Ureter (tissue), 1 donor: ENCODE measurements at places on chromosomes 7 and 10. TPM values are rescaled to one million over a fixed set of nuclear protein-coding genes. Genes with fewer than 3 reads are reported as not detected.

DNA sequence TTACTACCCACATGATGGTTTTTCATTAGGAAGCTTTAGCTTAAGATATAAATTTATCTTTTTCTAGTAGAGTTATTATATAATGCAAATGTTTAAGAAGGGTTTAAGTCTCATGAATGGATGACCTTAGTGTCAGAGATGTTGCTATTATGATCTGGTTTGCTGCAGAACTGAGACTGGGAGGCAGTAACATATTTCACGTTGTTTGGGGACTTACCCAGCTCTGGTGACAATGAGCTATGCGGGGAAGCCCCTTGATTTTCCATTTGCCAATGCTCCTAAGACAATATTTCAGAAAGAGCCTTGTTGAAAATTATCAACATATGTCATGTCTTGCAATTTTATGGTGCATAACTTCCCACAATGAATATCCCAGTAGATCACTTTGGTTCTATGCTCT is 754.6 kb downstream of the REEP3 start:
- DNase-seq = no peak

GRCh38 chr10:131142517-131143380 is 168.8 kb downstream of the TCERG1L start:
- no peak for DNase-seq

- DNase-seq = no peak
These were observed 185.7 kb downstream of the GRID1 start for GRCh38 chr10:86180861-86181260.

DNA sequence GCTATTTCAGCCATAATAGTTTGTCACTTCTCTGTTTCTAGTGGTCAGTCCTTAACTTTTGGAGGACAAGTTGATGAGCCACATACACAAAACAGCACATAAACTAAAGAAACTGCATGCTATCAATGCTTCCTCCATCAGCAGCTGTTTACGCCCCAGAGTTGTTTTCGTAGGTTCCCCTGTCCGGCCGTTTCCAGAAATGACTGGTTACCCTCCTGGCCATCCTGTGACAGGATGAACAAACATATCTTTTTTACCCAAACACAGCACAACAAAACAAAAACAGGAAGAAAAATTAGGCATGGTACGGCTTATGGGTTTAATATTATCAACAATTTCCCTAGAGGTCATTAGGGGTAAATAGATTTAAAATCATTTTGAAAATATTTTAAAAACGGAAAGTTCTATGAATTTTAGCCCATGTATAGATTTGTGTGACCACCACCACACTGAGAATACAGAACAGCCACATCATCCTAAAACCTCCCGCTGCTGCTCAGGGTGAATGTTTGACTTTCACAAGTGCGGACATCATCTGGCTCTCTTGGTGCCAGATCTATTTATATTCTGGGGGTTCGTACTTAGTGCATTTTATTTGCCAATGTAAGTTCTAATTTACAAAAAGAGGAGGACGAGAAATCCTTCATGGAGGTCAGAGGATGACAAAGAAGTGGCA is 74.8 kb downstream of the HIPK2 start:
- DNase-seq = no peak

- no peak for DNase-seq
These were observed 9.4 kb downstream of the ABCB5 start for GRCh38 chr7:20624666-20625385.

- DNase-seq = no peak
These were observed 63.0 kb downstream of the MINDY3 start for GRCh38 chr10:15797346-15797745.

- no peak for DNase-seq
These were observed 620 bp downstream of the BET1 start for GRCh38 chr7:94003446-94004023.

DNA sequence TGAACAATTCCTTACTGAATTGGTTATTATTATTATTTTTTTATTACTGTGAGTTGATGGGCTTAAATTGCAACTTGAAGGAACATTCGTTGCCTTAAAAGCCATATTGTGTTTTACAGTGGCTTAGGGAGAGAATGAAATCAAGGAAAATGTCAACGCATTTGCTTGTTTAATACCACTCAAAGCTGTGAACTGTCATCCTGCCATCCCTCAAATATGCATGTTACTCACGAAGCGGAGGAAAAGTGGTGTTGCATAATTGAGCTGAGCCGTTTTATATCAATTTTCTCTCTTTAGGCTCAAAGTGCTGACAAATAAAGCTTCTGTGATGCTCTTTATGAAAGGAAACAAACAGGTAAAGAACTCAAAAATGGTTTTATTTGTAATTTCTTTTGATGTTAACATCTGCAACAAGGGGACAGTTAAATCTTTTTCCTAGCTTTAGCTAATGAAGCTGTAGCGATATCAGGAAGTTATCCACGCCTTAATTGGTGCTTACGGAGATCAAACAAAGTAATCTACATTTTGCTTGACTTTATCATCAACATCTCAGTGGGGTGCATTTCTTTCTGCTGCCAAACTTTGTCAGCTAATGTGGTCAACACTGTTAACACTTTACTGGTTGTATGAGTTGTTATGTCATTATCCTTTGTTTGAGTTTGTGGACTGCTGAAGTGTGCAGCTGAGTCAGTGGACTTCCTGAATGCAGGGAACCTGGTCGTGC is 33.1 kb downstream of the GLRX3 start:
- no peak for DNase-seq

GRCh38 chr10:80699602-80700039 is 161.9 kb downstream of the SH2D4B start:
- peak; percentile 83 for DNase-seq

- no peak for DNase-seq
These were observed 235.0 kb downstream of the CCDC7 start for GRCh38 chr10:32680803-32681557.

DNA sequence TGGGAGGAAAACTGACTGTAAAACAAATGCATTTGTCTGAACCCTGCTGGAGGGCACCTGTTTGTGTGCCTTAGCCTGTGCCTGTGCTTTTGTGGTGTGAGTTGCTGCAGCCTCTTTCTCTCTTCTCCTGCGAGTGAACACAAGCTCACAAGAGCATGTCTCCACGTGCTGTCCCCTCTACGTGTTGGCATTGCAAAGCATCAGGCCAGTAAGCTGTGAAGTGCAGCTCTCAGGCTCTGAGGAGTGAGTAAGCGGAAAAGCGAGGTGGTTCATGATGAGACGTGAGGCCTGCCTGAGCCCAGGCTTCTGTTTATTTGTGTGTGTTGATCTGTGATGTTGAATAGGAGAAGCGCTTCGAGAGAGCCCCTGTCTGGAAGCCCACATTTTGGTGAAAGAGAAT is 85.6 kb upstream of the PDCD4 start:
- no peak for DNase-seq

DNA sequence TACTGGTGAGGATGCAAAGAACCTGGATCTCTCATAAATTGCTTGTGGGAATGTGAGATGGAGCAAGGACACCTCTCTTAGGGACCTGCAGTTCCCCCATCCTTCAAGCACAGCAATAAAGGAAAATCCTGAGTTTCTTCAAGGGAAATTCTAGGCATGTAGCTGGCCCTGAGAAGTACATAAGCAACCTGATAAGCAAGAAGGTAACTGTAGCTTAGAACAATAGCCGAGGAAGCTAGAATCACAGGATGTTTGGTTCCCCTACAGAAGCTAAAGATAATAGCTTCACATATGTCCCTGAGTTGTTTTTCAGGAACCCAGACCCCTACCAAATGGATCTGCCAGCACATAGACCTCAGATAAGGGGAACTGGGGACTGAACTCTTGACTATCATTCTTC is 11.6 kb upstream of the UPP1 start:
- DNase-seq = no peak

GRCh38 chr10:59079386-59080226 is 96.8 kb upstream of the PHYHIPL start:
- no peak for DNase-seq

- DNase-seq = peak; percentile 63
These were observed 5.7 kb downstream of the PLCE1 start for GRCh38 chr10:93999401-93999851.

- no peak for DNase-seq
These were observed 177.2 kb downstream of the SEC23IP start for GRCh38 chr10:120069700-120070099.

DNA sequence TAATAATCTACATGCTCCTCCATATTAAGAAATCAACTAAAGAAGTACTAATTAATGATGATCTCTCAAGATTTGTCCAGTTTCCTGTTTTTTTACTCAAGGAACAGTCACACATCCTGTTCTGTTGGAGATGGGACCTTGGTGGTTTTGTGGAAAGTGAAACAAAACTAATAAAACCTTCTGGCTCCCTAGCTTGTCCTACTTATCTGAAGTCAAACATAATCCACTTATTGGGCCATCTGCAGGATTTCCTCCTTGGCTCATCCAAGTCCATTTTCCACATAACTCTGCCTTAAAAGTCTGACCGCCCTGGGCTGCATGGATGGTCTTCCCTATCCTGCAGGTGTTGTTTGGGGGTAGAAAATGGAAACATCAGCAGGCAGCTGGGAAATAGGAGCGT is 39.4 kb upstream of the TARP start:
- DNase-seq = no peak

GRCh38 chr10:113823389-113823788 is 30.5 kb downstream of the DCLRE1A start:
- DNase-seq = no peak

DNA sequence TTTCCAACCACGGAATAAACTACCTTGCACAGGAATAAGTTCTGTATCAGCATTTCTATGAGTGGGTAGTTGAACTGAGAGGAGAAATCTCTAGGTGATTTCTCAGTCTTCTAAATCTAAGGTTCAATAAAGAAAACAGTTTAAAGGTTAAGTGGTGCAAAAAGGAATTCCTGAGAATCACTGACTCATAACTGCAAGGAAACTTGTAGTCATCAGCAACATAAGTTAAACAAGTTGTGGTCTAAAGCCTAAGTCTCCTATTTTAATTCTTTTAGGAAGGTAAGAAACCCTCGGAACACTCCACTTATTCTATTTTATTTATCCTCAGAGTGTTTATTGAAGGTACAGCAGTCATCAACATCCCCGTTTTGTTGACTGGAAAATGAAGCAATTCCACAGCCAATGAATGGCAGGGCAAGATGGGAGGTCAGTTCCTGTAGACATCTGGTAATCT is 92.4 kb upstream of the PIK3CG start:
- DNase-seq = no peak

GRCh38 chr7:86773309-86773708 is 129.6 kb downstream of the GRM3 start:
- DNase-seq = no peak

- DNase-seq = no peak
These were observed 14.0 kb upstream of the PCGF5 start for GRCh38 chr10:91206427-91206826.

GRCh38 chr10:43166880-43167497 is 28.7 kb downstream of the CSGALNACT2 start:
- no peak for DNase-seq

The CALD1 gene
- 389 TPM for total RNA-seq

The TACC2 gene
- 98.1 TPM for total RNA-seq

The TBRG4 gene
- 89.4 TPM for total RNA-seq

The NKX1-2 gene
- total RNA-seq = not detected

The SFXN4 gene
- total RNA-seq = 34.5 TPM

The CRYGN gene
- total RNA-seq = not detected

The CUBN gene
- 2.4 TPM for total RNA-seq

The HECTD2 gene
- 23.4 TPM for total RNA-seq
